Mammary epithelial cell (primary cell): ENCODE measurements at places on chromosomes 16 and 17.

- no peak for DNase-seq
Observed at GRCh38 chr16:85304337-85304736, 192.1 kb upstream of the CIBAR2 start.

DNA sequence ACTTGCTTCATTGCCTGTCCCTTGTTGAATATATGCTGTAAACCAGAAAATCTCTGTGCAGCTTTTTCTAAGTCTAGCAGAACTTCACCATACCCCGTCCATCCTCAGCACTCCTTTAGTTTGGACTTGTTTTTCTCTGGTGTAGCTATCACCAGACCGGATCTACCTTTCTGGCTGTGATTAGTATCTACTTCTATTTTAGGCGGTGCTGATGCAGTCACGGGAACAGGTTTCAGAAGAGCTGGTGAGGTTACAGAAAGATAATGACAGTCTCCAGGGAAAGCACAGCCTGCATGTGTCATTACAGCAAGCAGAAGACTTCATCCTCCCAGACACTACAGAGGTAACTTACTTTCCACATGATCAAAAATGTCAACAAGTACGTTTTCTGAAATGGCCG is 46.4 kb downstream of the NUP88 start:
- DNase-seq: no peak

DNA sequence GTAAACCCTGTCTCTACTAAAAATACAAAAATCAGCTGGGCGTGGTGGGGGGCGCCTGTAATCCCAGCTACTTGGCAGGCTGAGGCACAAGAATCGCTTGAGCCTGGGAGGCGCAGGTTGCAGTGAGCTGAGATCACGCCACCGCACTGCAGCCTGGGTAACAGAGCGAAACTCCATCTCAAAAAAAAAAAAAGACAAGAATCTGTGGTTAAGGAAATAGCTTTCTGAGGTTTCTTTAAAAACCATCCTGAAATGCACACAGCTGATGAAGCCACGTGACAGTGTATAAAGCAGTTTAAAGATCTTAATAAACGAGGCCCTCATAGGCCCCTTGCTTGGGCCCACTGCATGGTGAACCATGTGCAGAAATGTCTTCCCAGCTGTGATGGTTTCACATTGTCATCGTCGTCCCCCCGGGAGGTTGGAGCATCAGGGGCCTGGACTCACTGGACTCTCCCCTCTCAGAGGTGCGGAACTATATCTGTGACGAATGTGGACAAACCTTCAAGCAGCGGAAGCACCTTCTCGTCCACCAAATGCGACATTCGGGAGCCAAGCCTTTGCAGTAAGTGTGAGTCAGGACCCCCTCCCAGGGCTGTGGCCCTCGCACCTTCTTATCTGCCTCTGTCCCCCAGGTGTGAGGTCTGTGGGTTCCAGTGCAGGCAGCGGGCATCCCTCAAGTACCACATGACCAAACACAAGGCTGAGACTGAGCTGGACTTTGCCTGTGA is 16.2 kb downstream of the ZNF276 start:
- no peak for DNase-seq

GRCh38 chr16:87949071-87949744 is 2.0 kb upstream of the BANP start:
- no peak for DNase-seq

DNA sequence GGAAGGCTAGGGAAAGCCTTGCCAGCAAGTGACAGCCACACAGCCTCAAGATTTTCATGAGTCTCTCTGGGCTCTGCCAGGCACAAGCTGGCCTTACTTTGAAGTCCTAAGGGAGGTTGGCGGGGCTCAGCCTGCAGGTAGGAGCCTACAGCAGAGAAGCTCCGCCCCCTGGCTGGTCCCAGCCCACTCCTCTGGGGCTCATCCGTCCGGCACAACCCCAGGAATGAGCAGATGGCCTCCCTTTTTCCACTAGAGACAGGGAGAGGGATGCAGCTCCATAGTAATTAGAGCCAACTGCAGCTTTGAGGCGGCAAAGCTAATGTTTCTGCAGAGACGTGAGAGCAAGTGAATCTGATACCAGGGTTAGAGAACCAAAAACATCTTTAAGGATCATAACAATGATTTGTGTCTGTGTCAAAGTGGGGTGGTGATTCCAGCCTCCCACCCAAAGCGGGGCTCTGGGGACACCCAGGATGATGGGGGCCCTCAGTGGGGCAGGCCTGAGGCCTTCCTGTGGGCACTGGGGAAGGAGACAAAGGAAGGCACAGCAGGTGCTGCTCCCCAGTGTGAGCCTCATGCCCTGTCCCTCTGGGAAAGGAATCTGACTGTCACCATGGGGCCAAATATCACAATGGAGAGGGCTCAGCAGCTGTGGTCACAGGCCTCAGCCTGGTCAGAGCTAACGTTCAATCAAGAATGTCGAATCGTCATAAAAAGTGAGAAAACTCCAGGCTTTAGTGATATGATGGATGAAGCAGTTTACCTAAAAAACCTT is 61.5 kb downstream of the RBFOX3 start:
- DNase-seq: no peak
